ENCODE measurements at places on chromosomes 6 and 20. TPM values are rescaled to one million over a fixed set of nuclear protein-coding genes. Genes with fewer than 3 reads are reported as not detected.

- peak; percentile 53 for DNase-seq
These were observed 51.0 kb downstream of the SSR1 start for GRCh38 chr6:7261852-7262461.

DNA sequence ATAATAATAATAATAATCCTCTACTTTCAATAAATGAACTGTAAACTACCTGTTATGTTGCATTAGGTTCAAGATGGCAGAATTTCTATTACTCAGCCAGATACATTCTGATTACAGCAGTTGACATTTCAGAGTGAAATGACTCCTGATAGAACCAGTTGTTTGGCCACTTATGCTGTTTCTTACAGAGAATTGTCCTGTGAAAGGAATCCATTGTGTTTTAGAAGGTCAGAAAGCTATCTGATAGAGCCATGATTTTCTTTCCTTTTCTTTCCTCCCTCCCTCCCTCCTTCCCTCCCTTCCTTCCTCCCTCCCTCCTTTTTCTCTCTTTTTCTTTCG, 16.6 kb downstream of the GJA10 start:
- DNase-seq: no peak

DNA sequence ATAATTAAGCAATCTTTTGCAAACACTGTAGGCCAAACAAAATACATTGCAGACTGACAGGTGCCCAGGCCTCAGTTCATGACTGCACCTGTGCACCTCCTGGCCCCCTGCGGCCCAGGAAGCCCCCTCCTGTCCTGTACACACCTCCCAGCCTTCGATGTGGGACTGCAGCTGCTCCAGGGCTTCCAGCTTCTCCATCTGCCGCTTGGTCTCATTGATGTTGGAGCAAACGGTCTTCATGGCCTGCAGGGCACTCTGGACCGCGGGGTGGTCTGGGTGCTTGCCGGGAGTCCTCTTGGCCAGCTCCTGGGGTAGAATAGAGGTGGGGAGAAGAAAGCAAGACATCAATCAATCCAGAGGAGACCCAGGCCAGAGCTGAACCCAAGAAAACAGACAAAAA, 119.7 kb downstream of the PREX1 start:
- no peak for DNase-seq

GRCh38 chr20:17795501-17796071, 95.8 kb downstream of the BANF2 start:
- DNase-seq: no peak

DNA sequence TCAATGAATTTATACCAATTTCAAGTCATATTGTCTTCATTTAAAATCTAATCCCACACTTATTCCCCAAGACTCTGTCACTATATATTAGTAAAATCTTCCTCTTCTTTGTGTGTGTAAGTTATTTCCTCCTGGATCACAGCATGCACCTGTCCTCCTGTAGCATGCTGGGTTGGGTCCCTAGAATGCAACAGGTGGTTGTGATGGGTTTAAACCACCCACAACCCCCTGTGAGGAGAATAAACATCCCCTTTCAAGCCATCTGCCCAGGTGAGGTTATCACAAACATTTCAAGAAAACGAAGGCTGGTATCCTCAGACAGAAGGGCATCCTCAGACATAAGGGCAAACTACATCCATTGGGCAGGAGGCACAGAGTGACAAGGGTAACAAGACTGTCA, 26.4 kb downstream of the DZANK1 start:
- DNase-seq: no peak

DNA sequence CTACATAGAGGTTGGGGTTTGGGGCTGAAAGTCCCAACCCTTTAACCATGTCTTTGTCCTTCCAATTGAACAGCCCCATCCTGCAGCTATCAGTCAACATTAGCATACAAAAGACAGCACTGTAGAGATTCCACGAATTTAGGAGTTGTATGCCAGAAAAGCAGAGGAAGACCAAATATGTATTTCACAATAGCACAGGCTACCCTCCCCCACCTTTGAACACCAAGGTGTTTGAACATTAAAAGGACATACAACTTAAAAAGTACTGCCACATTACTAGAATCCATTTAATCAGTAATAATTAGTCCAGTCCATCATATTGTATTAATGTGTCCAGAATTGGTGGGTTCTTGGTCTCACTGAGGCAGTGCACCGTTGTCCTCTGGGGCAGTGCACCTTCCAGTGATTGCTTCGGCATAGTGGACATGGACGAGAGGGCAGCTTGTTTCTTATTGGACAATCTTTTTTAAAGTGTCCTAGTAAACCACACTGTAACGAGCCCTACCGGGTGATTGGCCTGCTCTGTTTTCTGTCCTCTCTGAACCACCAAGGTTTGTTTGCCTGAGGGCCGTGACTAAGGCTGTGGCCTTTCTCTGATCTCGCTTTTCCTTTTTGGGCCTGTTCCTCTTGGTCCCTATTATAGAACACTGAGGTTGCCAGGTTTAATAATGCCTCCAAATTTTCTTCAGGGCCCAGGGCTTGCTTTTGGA, 36.4 kb downstream of the GSTA4 start:
- no peak for DNase-seq

DNA sequence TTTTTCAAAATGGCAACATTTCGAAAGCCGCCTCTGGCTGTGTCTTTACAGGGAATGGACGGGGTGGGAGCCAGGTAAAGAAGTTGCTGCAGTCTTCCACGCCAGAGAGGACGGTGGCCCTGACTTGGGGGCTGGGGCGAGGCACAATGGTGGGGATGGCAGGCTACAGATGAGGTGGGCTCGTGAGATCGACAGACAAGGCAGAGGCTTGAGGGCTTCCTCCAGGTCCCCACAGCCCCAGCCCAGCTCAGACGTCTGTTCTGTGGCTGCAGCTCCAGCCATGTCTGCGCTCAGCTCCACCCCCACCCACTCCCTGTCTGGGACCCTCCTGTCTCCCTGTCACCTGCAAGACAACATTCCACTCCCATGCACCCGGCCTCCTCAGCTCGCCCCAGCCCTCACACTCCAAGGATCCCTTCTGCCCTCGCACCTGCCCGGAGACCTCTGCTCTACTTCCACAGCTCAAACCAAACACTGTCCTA, 7.4 kb upstream of the C20orf144 start:
- no peak for DNase-seq

- DNase-seq: no peak
These were observed 244.5 kb downstream of the PKHD1 start for GRCh38 chr6:51842804-51843378.

GRCh38 chr6:169864148-169865020, 113.0 kb downstream of the ERMARD start:
- no peak for DNase-seq

DNA sequence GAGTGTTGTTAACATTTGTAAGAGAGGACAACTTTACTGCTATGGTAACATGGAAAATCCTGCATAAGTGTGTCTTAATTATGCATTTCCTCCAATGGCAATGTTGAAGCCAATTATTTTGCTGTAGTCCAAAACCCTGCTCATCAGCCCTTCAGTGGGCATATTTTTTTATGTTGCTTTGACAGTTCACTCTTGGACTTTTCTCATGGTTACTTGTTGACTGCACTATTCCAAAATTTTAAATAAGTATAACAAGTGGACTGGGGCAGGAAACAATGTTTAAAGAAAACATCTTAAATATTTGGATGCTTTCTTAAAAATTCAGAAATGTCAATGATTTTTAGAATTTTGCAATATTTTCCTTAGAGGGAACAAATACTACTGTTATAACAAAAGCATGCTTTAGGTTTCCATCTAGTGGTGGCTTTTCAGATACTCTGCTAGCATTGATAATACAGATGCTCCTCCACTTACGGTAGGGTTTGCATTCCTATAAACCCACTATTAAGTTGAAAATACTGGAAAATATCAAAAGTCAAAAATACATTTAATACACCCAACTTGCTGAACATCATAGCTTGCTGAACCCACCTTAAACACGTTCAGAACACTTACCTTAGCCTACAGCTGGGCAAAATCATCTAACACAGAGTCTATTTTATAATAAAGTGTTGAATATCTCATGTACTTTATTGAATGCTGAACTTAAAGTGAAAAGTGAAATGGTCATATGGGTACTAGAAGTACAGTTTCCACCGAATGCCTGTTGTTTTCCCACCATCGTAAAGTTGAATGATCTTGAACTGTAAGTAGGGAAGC, 86.4 kb downstream of the ADGRG6 start:
- no peak for DNase-seq

DNA sequence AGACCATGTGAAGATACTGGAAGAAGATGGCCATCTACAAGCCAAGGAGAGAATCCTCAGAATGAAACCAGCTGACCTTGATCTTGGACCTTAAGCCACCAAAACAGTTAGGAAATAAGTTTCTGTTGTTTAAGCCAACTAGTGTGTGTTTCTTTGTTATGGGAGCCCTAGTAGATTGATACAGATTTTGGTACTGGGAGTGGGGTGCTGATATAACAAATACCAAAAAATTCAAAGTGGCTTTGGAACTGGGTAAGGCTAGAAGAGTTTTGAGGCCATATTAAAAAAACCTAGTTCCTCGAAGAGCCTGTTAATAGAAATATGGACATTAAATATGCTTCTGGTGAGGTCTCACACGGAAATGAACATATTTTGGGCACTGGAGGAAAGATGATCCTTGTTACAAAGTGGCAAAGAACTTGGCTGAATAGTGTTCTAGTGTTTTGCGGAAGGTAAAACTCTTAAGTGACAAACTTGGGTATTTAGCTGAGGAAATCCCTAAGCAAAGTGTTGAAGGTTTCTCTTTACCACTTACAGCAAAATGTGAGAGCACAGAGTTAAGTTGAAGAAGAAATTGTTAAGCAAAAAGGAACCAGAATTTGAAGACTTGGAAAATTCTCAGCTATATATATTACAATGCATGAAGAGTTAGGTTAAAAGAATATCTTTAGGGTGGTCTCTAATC, 55.1 kb upstream of the CD83 start:
- DNase-seq: no peak

DNA sequence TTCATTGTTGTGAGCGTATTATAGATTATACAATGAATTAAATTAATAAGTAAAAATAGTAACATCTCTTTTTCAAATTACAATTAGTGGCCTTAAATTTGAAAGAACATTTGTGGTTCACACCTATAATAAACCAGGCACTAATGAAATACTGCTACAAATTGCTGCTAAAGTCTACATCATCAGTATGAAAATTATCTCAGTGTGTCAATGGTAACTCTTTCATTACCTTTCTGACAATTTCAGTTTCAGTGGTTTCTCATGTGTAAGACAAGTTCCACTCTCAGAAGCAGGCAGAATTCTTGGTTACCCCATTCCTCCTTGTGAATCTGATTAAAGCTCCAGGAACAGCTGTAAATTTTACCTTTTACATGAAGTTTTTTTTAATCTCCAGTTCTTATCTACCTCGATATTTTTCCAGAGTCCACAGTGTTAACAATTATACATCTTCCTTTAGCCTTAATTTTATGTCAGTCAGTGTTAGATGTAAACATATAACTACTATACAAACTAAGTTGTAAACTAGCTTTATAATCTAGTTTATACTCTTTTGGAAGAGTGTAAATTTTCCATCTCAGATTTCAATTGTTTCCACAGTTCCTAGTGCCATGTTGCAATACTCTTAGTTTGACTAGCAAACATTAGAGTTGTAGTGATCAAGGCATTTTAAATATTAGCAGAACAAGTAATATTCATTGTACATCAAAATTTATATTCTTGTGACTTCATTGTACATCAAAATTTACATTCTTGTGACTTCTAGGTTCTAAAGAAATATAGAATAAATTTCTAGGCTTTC, 1038.4 kb downstream of the EPHA7 start:
- DNase-seq: no peak

DNA sequence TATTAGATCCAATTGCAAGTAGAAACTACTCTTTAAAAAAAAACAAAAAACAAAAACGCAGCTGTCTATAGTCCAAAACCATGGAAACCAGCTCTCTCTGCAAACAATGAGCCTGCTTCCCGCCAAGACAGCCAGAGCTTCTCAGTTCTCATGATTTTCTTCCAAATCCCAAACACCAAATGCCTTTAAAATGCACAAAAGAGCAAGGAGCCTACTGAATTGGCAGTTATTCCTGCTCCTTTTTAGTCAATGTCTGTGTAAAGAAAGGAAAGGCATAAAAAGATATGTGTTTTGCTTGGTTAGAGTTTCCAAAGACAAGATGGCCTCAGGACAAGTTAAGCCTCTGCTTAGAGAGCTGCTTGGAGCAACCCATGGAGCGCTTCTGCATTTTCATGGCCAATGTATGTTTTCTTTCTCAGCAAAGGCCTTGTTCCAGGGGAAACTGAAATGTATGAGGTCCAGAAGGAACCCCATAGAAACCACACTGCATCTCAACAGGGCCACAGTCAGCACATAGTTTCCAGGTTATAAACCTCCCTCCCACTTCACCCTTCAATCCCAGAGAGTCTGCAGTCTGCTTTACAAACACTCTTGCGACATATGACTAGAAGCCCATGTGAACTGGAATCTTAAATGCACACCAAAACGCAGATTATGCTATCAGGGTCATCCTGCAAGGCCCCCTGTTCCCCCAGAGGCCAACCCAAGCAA, 209.3 kb upstream of the TAB2 start:
- DNase-seq: no peak

DNA sequence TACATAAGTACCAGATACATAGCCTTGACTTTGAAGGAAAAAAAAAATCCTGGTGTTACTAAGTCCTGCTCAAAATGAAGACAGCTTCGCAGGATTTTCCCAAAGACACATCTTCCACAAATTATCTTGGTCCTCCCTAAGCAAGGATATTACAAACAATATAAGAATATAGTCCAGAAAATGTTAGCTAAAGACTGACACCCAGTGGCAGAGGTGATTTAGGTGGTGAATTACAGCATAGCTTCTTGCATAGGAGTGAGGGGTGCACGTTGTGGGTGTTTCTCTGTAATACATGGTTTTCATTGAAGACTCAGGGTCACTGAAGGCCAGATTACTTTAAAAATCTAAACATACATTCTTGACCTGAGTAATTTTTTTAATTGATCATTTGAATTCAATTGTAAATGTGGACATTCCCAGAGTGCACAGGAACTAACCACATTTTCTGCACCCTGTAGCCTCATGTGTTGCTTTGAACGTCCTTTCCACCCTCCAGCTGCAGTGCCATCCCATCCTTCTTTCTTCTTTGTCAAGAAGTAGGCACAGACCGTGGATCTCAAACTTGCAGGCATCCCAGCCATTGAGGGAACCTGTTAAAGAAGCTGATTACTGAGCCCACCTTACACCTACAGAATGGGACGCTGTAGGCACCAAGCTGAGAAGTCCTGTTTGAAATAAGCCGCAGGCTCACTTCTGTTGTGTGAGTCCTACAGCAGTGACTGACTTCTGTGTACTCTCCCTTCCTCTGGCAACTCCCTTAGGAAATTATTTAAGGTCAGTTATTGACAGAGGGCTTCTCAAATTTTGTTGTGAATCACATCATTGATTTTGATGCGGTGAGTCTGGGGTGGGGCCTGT, 102.6 kb downstream of the PERP start:
- DNase-seq: peak; percentile 50

Gene HLA-DOA
- not detected for total RNA-seq

Gene PRKN
- total RNA-seq: 4.4 TPM

Gene GGTLC1
- total RNA-seq: not detected

Gene VPS16
- 43.7 TPM for total RNA-seq

Gene EPM2A
- total RNA-seq: 8.6 TPM

Gene GABRR1
- not detected for total RNA-seq

Gene RBCK1
- total RNA-seq: 133 TPM
